Astrocyte (in vitro differentiated cells and primary cell): ENCODE measurements at places on chromosomes 1 and 21.

DNA sequence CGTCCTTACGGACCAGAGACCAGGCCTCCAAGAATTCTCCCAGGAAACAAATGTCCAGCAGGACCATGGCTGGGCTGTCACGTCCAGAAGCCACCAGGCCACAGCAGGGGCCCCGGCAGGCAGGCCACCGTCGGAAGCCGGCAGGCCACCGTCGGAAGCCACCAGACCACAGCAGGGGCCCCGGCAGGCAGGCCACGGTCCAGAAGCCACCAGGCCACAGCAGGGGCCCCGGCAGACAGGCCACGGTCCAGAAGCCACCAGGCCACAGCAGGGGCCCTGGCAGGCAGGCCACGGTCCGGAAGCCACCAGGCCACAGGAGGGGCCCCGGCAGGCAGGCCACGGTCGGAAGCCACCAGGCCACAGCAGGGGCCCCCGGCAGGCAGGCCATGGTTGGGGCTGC is 67.0 kb upstream of the PDE9A start:
- DNase-seq = no peak

- DNase-seq = no peak
Observed at GRCh38 chr1:116754198-116754977, at the start of gene CD2. Gene CD2 (plus strand): TSS chr1:116754430. CDS start chr1:116754493, 63 bp downstream.

DNA sequence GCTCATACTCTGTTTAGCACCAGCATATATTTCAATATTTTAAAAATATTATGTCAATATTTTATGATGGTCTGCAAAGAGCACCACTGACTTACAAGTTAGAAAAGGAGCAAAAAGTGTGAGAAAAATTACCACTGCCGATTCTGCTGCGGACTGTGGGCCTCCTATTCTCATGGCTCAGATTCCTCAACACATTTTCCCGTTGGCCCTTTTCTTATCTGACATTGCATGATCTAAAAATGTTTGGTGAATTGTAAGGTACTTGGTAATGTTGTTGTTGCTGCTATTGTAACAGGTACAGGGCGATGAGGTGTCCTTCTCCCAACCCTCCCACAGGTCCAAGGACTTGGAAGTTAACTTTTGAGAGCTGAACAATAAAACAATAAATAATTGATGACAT is 737 bp downstream of the C1orf162 start:
- no peak for DNase-seq

GRCh38 chr21:33256019-33256418 is 10.1 kb upstream of the IL10RB start:
- no peak for DNase-seq

- DNase-seq = peak; percentile 70
Observed at GRCh38 chr1:7389201-7389905, 381.7 kb upstream of the VAMP3 start.

GRCh38 chr1:19793360-19794046 is 6.2 kb downstream of the TMCO4 start:
- no peak for DNase-seq

- DNase-seq = no peak
Observed at GRCh38 chr1:230743899-230744298, 3.3 kb upstream of the CAPN9 start.

DNA sequence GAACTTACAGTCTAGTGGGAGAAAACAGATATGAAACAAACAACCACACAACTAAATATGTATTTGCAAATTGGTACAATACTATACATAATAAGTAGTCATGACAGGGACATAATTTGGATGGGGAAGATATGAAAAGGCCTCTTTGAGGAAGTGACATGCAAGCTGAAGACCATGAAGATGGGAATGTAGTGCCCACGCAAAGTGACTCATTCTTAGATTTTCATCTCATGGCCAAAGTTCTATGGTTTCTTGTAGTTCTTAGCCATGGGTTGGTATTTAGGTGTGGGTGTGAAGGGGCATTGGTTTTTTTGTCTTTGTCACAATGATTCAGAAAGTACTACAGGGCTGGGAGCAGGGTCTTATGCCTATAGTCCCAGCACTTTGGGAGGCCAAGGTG is 105.4 kb upstream of the FAM78B start:
- DNase-seq = no peak

- DNase-seq = no peak
Observed at GRCh38 chr1:19438516-19439195, 46.7 kb downstream of the CAPZB start.

- DNase-seq = no peak
Observed at GRCh38 chr1:90358448-90358847, 358.7 kb downstream of the BARHL2 start.

DNA sequence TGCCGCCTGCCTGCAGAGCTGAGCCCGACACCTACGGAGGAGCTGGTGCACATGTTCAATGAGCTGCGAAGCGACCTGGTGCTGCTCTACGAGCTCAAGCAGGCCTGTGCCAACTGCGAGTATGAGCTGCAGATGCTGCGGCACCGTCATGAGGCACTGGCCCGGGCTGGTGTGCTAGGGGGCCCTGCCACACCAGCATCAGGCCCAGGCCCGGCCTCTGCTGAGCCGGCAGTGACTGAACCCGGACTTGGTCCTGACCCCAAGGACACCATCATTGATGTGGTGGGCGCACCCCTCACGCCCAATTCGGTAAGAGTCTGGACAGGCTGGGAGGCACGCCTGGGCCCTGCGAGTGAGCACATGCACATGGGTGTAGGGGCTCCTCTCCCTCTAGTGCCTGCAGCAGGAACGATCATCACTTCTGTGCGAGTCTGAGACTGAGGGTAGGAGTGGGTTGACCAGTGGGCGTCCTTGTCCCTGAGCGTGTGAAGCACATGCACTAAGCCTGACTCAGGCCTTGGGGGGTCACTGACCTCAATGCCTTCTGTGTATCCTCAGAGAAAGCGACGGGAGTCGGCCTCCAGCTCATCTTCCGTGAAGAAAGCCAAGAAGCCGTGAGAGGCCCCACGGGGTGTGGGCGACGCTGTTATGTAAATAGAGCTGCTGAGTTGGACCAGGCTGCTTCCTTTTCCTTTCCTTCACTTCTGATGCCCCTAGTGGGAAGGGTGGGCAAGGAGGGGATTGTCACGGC is 6.9 kb downstream of the DMAP1 start:
- no peak for DNase-seq

GRCh38 chr1:167401260-167401873 is 117.0 kb downstream of the CD247 start:
- DNase-seq = peak; percentile 23

- DNase-seq = peak; percentile 67
Observed at GRCh38 chr1:83102630-83103071, 896.3 kb downstream of the TTLL7 start.

GRCh38 chr1:212727386-212728181 is 27.9 kb upstream of the BATF3 start:
- DNase-seq = peak; percentile 93

DNA sequence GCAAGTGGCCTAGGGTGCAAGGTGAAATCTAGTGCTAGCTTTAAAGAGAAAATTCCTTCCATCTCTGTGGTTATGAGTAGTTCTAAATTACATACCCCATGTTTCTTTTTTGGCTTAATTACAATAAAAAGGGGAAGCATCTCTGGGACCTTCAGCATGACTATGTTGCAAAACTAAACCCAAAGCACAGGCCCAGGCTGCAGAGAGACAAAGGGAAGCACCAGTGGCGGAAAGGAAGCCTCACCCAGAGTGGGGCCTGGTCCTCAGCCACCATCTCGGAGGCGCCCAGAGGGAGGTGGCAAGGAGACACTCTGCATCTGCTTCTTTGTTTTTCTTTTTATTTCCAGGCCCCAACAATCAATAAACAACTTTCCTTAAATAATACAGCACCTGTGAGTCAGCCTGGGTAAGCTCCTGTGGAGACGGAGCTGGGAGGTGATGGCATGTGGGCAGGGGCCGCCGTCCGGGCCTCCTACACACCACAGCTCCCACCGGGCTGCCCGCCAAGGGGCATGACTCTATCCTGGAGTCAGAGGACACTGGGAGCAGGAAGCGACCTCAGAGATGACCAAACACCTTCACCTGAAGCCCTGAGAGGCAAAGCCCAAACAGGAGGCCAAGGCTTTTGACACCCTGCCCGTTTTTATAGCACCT is 21.7 kb downstream of the ITPKB start:
- DNase-seq = no peak

DNA sequence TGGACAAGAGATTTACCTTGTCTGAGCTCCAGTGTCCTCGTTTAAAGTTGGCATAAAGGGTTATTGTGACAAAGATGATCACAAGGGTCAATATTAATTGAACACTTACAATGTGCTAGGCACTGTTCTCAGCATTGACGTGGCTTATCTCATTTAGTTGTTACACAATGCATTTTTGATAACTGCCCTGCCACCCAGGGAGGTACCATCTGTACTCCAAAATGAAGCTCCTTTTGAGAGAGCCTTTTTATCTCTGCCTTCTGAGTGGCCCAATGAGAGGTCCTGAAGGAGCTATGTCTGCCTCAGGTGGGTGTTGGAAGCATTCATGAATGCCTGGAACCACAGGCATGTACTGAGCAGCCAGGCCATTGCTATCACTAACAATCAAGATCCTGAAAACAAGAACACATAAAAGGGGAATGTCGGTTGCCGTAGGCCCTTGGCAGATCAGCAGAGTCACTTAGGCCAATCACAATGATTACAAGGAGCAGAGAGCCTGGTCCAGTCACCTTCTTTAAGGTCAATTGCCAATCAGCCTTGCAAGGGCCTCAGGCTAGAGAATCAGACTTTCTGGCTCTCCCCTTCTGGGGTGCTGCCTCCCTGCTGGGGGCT is 78.5 kb downstream of the NMNAT2 start:
- peak; percentile 31 for DNase-seq

DNA sequence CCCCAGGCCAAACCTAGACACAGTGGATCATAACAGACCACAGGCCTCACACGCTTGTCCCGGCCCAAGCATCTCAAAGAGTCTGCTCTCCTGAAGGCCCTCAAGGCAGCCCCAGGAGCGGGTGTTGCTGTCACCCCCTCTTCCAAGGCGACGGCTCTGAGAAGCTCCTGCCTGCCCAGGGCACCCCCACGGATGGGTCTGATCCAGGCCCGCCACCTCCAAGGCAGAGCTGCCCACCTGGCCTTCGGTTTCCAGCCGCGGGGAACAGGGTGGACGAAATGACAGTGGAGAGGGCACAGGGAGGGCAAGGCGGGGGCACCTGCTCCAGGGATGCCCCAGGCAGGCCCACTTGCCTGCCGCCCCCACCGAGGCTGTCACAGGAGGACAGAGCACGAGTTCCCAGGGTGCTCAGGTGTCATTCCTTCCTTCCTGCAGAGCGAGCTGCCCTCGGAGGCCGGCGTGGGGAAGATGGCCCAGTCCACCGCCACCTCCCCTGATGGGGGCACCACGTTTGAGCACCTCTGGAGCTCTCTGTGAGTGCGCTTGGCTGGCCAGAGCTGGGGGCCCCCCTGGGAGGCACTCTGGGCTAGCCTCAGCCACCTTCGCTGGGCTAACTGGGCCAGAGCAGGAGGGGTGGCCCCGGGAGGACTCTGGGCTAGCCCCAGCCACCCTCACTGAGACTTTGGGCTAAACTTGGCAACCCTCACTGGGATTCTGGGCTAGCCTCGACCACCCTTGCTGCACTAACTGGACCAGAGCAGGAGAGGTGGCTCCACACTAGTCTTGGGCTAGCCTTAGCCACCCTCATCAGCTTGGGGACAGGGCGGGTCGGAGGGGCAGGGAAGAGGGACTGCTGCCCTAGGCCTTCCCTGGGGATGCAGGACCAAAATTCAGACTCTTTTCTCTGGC is 29.8 kb downstream of the TP73 start:
- no peak for DNase-seq

GRCh38 chr1:208211921-208212843 is 32.0 kb downstream of the PLXNA2 start:
- DNase-seq = no peak

- no peak for DNase-seq
Observed at GRCh38 chr1:164477343-164477742, 81.6 kb upstream of the PBX1 start.

DNA sequence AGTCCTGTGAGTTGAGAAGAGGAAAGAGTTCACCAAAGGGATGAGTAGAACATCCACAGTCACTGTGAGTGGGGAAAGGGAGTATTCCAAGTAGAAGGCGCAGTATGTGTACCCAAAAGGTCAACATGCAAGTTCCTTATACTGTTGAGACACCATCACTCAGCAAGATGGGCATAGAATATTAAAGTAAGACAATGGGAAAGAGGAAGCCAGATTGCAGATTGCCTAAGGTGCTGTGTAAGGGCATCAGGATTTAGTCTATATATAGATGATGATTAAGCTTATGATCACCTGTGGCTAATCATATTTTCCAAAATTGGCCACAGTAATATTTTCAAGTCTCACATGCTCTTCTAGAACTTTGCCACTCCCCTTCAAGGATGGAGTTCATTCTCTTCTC is 120.1 kb upstream of the CAMK1G start:
- no peak for DNase-seq

DNA sequence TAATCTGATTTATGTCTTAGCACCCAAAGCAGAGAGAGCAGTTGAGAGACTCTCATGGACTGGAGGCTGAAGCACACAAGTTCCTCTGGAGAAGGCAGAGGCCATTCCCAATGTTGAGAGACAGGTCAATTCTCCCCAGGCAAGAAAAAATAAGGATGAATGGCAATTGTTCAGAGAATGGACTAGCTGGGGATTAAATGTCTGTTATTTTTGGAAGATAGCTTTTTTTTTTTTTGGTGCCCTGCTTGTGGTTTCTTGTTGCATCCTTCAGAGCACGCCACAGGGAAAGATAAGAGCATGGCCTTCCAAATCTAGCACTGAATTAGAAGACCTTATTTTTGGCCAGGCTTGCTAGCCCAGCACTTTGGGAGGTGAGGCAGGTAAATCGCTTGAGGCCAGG is 65.6 kb upstream of the ERRFI1 start:
- peak; percentile 56 for DNase-seq

GRCh38 chr1:109791495-109792043 is 27.8 kb upstream of the EPS8L3 start:
- DNase-seq = no peak

- DNase-seq = no peak
Observed at GRCh38 chr21:38244407-38244787, 12.4 kb upstream of the KCNJ15 start.

DNA sequence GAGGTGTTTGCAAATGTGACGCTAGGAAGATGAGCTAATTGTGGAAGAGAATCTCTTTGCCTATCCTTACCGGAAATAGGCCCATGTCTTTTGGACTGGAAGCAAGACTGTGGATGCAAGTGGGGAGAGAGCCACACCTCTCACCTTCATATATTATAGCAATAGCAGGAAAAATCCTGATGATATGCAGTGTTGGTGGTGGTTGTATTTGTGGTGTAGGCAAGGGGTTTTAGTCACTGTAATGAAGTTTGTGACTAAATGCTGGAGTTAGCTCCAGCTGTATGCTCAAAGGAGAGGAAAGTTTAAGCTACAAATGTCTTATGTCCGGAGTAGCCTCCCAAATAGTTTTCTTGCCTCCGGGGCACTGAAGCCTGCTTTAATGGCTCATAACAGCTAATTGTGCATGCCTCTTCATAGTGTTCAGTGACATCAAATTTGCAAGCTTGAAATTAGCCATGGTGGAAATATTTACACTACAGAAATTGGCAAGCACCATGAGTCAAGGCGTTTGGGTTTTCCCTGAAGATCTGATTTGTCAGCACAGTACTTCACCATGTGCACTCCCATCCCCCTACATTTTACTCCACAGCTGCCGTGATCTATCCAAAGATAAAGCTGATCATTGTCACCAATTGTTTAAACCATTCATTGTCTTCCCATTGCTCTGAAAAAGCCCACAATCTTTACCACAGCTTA is 102.6 kb upstream of the ZNF644 start:
- DNase-seq = no peak
